ENCODE measurements at places on chromosomes 2 and 18.

- no peak for DNase-seq
These were observed 320.9 kb upstream of the ETAA1 start for GRCh38 chr2:67076239-67076624.

DNA sequence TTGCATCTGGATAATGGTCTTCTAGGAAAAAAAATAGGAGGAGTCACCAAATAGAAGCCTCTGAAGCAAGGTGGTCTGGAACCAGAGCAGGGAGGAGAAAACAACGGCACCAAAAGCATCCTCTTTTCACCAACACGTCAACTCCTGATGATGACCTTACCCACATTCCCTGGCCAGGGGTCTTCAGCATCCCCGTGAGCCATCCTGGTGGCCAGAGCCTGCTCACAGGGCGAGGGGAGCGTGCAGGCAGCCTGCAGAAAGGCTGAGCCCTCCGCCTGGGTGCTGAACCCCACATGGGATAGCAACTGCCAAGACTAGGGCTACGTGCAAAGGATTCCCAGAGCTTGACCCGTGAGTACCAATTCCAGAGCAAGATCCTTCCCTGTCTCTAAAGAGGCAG, 191.0 kb downstream of the NDUFA10 start:
- no peak for DNase-seq

- no peak for DNase-seq
These were observed 5.1 kb upstream of the MARCO start for GRCh38 chr2:118936936-118937335.

- DNase-seq, result no peak
These were observed 33.5 kb downstream of the IMPA2 start for GRCh38 chr18:12014521-12015415.

- DNase-seq, result no peak
These were observed 45.7 kb upstream of the EML4 start for GRCh38 chr2:42123426-42123825.

- no peak for DNase-seq
These were observed 27.4 kb upstream of the EIF2AK3 start for GRCh38 chr2:88654714-88655113.
